ENCODE measurements at places on chromosomes 12 and 14. TPM values are rescaled to one million over a fixed set of nuclear protein-coding genes. Genes with fewer than 3 reads are reported as not detected.

Gene CISTR
- total RNA-seq, result not detected

- peak; percentile 92 for DNase-seq
Measured at GRCh38 chr12:56193025-56193578, 3.8 kb upstream of the SMARCC2 start.

DNA sequence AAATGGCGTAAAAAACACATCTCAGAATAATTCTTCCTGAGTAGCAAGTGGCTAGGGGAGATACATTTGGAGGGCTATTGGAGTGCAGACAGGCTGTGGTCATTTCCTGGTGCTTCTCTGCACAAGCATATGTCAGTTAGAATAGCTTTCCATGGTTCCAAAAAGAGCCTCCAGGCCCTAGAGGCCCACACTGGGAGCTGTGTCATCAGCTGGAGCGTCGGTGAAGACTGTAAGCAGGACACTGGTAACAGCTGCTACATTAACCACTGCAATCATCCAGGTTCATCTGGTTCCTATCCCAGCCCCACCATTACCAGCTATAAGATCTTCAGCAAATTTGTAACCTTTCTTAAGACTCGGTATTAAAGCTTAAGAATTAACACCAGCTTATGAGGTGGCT, 31.7 kb upstream of the APPL2 start:
- no peak for DNase-seq

DNA sequence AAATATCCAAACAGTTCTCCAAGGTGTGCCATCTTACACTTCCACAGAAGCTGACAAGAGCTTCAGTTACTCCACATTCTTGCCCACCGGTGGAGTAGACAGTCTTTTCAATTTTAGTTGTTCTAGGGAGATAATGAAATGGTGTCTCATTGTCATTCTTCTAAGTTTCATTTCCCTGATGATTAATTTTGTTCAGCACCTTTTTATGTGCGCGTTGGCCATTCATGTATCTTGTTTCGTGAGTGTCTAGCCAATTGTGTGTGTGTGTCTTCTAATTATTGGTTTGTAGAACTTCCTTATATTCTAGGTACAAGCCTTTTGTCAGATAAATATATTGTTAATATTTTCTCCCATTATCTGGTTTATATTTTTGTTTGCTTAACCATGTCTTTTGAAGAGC, 63.1 kb downstream of the GLT1D1 start:
- DNase-seq, result no peak

DNA sequence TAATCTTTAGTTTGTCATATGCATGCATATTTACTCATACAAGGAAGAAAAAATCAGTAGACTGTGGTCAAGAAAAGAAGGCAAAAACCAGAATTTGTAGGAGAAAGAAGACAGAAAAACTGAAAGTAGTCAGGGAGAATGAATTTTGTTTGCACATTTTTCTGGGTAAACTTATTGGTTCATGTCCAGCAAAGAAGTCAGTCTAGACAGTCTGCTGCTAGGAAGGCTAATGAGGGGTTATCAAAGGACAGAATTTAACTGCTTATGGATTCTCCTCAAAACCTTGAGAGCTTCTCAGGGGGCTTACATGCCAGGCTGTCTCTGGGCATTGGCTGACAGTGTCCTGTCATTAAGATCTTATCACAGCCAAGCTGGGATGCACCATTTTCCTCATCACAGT, 293.9 kb downstream of the RPAP3 start:
- no peak for DNase-seq

DNA sequence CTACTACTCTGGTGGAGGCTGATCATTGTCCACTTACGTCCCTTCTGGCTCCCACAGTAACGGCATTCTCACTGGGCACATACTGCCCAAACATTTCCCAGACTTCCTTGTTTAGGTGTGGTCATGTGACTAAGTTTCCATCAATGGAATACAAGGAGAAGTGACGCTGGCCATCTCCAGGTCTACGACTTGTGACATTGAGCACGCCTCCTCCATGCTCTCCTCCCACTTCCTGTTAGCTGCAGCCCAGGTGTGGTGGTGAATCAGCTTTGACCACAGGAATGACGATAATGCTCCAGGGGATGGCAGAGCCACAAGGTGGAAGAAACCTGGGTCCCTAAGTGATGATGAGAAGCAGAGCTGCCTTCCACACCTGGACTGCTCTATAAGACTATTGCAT, 6.0 kb upstream of the SLC24A4 start:
- DNase-seq, result no peak

- no peak for DNase-seq
Measured at GRCh38 chr12:31035226-31035625, 38.4 kb upstream of the DDX11 start.

DNA sequence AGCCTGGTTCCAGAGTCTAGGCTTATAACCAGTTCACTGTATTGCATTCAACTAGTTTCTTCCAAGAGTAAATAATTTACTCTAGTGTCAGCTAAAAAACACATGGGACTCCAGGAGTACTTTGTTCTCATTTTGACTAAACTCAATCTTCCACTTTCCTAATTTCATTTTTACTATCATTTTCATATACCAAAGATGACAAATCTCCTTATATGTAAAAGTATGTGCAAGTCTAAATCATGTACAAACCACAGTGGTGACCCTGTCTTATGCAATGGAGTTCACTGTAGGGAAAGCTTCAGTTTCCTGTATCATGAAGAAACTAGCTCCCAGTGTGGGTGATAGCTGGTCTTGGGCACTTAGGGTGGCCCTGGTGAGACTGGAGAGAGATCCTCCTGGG, 151.6 kb downstream of the HELB start:
- no peak for DNase-seq

Gene IKBIP
- total RNA-seq, result 24.3 TPM

DNA sequence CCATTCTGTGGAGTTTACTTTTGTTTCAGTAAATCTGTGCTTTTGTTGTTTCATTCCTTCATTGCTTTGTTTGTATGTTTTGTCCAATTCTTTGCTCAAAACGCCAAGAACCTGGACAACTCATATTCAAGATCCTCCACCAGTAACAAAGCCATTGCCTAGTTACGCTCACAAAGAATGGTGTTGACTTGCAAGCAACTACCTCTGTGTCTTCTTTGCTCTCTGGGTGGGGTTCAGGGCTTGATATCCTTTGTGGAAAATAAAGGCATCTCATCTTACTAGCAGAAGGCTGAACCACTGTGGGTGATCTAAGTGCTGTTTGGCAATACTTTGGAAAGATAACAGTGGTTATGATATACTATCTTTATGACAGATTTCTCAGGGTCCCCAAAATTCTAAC, 233.4 kb upstream of the ABCD2 start:
- DNase-seq, result no peak

Gene GLIPR1L1
- not detected for total RNA-seq

Gene NINJ2
- 0.42 TPM for total RNA-seq

Gene AQP6
- total RNA-seq, result not detected

DNA sequence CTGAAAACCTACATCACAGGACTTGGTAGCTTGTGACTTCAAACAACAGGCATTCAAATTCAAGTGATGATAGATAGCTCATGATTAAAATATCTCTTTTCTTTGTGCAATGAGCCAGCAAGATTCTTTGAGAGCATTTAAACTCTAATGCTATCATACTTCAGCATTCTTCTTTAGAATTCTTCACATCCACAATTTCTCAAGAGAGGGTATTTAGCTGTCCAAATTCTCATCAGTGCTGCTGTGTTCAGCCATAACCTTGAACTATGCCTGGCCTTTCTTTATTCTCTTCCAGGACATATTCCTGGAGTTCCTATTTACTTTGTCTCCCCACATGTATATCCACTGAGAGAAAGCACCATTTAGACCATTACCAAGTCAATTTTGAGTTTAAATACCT, 321.1 kb downstream of the EGLN3 start:
- DNase-seq, result no peak
